ENCODE measurements at places on chromosomes 11 and 22.

DNA sequence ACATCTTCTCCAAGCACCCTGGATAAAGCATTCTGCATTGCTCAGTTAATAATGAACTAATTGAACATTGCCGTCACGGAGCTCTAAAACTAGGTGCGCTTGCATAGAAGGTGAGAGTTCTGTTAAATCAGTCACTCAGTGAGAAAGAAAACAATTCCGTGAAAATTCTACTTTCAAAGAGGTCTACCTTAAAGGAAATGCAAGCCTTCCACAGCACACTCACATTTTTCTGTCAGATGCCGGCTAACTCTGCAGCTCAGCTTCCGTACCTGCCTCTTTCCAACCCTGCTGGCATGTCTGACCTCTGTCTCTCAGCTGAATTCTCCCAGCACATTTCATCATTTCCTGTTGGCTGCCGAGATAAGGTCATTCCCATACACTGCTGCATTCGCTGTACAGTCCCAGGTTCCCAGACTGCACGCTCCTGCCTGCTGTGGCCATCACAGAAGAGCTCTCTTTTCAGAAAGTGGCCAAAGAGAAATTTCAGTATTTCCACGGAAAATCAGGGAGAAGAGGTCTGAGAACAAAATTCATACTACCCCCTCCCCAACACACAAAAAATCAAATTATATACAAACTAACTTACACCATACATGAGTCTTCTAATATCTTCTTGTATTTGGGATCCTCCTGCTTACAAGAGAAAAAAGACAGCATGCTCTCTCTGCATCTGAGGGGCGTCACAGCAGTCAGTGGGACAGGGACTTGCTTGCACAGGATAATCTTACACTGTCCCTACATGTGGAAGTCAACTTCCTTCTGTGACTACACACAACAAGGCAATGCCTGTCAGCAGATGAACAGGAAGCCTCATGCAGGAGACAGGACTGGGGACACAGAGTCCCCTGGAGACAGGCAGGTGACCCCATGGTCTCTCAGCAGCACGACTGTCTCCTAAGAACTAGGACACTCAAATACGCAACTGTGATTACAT is 55.1 kb downstream of the PACSIN2 start:
- no peak for DNase-seq

- DNase-seq, result no peak
Measured at GRCh38 chr11:21976210-21976609, 216.7 kb upstream of the ANO5 start.

- no peak for DNase-seq
Measured at GRCh38 chr22:24440718-24441405, 13.5 kb downstream of the ADORA2A start.

- DNase-seq, result no peak
Measured at GRCh38 chr11:72048766-72049460, 31.4 kb downstream of the NUMA1 start.

Data from caudate nucleus (tissue), 63 donors.